ENCODE measurements at places on chromosomes 3 and 15. TPM values are rescaled to one million over a fixed set of nuclear protein-coding genes. Genes with fewer than 3 reads are reported as not detected.

C3orf80 gene
- total RNA-seq, result 0.04 TPM

PRR20G gene
- total RNA-seq, result not detected

OXNAD1 gene
- total RNA-seq, result 14.4 TPM

KNG1 gene
- total RNA-seq, result not detected

PP2D1 gene
- not detected for total RNA-seq

SLC2A2 gene
- not detected for total RNA-seq

DPPA4 gene
- not detected for total RNA-seq

DNAH12 gene
- 0.04 TPM for total RNA-seq

FETUB gene
- not detected for total RNA-seq

CFAP100 gene
- total RNA-seq, result not detected

C3orf18 gene
- 3.5 TPM for total RNA-seq

GMNC gene
- not detected for total RNA-seq

TLR9 gene
- total RNA-seq, result 0.04 TPM

PLCB2 gene
- 7.1 TPM for total RNA-seq

LMLN gene
- total RNA-seq, result 3.4 TPM

CD200R1 gene
- not detected for total RNA-seq

HESX1 gene
- 0.40 TPM for total RNA-seq

TUSC7 gene
- total RNA-seq, result not detected

GOLGA8O gene
- 0.20 TPM for total RNA-seq

RPL15 gene
- 1,869 TPM for total RNA-seq

IL12A gene
- 0.40 TPM for total RNA-seq

STAB1 gene
- total RNA-seq, result 189 TPM

TSC22D2 gene
- total RNA-seq, result 10.0 TPM

IL17RC gene
- 18.7 TPM for total RNA-seq

C3orf85 gene
- not detected for total RNA-seq

MEIS2 gene
- 53.1 TPM for total RNA-seq

RPN1 gene
- 745 TPM for total RNA-seq

LRRC49 gene
- 5.6 TPM for total RNA-seq

APBA2 gene
- total RNA-seq, result 42.1 TPM

ZNF660 gene
- total RNA-seq, result 2.4 TPM

MESP2 gene
- total RNA-seq, result 0.14 TPM

SCAANT1 gene
- not detected for total RNA-seq

GOLGA6L4 gene
- 0.60 TPM for total RNA-seq

ZNF860 gene
- total RNA-seq, result 1.6 TPM

Data from pulmonary artery endothelial cell (primary cell).